Panc1 (cell line): ENCODE measurements at places on chromosomes 3 and 15. TPM values are rescaled to one million over a fixed set of nuclear protein-coding genes. Genes with fewer than 3 reads are reported as not detected.

GPR171 gene
- total RNA-seq: not detected

GP9 gene
- total RNA-seq: not detected

- DNase-seq: no peak
Observed at GRCh38 chr3:156918746-156919145, 92.6 kb downstream of the LEKR1 start.

DNA sequence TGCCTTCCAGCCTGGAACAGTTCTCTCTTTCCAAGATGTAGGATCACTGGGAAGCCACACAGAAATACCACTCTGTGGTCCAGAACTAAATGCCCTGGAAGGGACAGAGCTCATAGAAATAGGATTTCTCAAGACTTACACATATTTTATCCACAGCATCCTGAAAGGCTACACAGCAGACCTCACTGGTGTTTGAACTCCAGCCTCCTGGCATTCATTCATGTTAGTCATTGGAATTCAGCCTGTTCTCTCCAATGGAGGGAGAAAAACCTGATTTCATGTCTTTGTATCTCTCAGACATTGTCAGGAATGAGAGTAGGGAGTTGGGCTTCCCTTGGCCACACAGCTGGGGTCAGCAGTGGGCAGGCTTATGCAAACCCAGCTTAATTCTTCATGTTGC is 121.1 kb upstream of the PPP2R3A start:
- DNase-seq: no peak

DNA sequence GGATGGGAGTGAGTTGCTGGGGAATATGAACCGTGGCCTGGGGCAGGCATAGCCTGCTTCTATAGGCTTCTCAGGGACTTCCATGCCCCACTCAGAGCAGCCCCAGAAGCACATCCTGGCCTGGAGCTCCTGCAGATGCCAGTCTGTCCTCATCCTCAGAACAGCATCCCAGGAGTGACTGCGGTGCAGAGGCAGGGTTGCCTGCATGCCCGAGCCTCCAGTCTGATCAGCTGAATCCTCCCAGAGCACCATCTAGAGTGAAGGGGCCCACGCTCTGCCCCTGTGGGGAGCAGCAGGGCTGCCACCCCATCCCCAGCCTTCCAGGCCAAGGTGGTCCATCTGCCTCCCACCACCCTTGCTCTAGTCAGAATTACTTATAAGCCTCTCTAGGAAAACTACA is 44.7 kb upstream of the APEH start:
- no peak for DNase-seq
